CD8-positive, alpha-beta T cell (primary cell): ENCODE measurements at places on chromosomes 7 and 10.

DNA sequence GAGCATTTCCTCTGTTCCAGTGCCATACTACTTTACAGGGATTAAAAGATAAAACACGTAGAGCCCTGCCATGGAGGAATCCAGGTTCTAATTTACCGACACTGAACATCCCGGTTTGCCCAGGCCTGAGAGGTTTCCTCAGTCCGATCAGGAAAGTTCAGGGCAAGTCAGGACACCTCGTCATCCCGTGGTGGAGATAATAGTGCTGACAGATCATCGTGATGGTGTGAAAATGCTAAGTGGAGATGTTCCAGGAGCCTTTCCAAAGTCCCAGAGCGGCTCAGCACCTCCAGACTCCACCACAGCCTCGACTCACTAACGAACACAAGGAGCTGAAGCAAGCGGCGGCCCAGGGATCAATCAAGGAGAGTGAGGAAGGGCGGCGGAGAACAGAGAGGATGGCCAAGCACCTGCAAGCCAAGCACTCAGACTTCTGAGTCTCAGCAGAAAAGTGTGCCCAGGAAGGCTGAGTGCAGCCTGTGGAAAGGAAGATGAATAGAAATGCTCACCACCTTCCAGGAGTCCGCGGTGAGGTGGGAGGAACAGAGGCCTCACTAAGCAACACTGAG is 103.7 kb upstream of the VWC2 start:
- no peak for DNase-seq

DNA sequence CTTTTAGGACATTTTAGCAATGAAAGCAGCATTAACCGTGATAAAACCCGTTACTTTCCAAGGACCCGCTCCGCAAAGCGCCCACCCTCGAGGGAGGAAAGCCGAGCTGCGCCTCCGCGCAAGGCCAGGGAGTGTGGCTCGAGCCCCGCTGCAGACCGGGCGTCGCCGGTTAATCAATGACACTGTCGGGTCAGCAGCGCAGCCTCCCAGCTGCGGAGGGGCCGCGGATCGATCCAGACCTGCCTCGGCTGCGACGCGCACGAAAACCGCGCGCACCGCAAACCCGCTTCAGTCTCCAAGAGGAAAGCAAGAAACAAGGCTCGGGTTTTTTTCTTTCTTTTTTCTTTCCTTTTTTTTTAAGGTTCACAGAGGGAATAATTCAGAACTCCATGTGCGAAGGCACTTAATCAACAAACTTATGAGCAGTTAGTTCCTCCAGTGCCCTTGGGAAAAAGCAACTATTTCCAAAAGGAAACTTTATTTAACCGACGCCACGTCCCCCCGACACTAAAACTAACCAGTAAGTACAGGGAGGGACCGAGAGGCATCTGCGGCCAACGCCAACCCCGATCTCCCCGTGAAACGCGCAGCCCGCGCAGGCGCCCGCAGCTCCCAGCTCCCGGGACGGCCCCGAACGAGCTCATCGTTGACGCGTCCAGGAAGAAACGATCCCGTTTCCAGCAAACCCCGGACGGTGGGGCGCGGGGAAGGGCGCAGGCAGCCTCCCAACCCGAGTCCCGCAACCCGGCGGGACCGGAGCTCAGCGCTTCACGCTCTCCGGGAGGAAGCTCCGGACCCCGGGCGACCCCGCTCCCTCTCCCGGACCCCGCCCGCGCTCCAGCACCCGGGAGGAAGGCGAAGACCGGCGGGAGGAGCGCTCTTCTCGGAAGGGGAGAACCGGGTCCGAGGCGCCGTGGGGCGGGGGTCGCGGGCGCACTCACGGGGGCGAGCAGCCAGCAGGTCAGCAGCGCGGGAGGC is 598 bp downstream of the VIPR2 start:
- DNase-seq, result peak; percentile 21

- DNase-seq, result no peak
Measured at GRCh38 chr10:35794703-35795102, 152.6 kb upstream of the FZD8 start.

GRCh38 chr7:131795400-131795799 is 239.0 kb upstream of the PODXL start:
- no peak for DNase-seq

DNA sequence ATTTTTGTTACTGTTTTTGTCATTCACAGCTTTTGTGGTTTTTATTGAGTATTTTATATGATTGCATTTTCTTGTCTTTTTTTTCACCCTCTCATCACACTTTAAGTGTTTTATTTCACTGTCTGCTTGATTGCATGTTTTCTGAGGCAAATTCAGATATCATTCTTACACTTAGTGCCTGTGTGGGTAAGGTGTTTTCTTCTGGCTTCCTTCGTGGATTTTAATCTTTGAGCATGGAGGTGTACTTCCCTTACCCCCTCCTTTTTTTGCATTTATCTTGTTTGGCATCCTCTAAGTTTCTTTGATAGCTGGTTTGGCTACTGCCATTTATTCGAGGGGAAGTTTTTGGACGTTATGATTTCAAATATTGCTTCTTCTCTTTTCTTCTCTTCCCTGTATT is 127.9 kb downstream of the MLLT10 start:
- DNase-seq, result no peak

DNA sequence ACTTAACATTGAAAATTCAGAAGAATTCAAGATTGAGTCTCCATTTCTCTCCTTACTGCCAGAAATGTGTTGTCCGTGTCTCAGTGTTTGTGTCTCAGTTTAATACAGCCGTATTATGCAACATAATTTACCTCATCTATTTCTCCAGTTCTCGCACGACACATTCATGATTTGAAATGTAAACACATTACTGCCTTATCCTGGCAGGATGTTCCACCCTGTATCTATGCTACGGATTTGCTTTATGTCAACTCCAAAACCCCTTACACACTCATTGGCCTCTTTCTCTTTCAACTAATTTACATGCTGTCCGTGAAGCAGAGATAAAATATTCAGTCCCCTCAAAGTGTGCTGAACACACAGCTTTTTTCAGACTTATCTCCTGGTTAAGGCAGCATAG is 653.7 kb upstream of the SEMA3D start:
- DNase-seq, result no peak

- DNase-seq, result no peak
Measured at GRCh38 chr7:55538538-55538937, 33.8 kb downstream of the VOPP1 start.

- no peak for DNase-seq
Measured at GRCh38 chr7:37495574-37496184, 47.0 kb upstream of the ELMO1 start.

DNA sequence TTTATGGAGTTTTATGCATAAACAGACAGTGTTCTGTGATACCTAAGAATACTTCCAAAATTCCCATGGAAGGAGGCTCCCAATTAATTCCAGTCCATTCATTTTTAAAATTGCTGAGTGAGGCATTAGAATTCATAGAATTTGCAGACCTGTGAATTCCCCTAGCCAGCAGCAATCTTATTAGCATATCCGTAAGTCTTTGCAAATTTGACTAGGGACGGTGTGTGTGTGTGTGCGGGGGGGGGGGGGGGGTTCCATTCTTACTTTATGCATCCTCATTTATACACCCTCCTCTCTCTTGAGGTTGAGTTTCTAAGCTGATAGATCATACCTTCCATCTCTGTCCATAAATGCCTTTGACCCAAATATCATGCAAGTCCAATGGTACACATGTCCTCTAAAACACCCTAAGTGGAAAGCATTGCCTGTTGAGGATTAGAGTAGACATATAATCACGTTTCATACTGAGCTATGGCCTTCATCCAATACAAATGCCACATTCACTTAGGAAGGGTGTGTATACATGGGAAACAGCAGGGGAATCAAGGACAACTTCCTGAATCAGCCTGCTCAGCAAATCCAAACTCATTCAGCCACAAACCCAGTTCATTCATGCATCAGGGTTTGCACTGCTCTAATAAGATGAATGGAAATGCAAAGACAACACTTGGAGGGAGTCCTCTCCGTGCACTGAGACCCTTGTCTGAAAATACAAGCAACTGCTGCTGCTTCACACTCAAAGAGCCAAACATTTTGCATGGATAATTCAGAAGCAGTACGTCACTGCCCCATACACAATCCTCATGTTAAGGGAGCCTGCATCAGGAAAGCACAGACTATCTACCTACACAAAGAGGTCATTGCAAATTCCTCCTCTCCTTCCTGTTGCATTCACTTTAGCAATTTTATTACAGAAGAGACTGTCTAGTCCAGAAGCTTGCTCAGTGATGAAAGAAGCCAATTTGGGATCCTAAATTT is 350.8 kb downstream of the KCNMA1 start:
- DNase-seq, result no peak

DNA sequence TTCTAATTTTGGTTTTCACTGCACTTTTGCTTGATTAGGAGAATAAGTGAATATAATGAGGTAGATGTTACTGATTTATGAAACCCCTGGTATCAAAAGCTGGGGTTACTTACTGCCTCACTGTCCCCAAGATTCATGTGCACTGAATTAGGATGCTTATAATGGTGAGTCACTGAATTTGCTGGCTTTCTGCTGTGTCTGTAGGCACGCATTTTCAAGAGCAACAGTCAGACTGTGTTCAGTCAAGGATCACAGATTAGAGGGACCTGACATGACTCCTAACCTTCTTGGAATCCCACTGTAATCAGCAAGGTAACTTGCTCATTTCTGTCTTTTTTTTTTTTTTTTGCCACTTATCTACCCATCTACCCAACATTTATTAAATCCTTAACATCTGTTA is 59.7 kb downstream of the GPR85 start:
- no peak for DNase-seq

DNA sequence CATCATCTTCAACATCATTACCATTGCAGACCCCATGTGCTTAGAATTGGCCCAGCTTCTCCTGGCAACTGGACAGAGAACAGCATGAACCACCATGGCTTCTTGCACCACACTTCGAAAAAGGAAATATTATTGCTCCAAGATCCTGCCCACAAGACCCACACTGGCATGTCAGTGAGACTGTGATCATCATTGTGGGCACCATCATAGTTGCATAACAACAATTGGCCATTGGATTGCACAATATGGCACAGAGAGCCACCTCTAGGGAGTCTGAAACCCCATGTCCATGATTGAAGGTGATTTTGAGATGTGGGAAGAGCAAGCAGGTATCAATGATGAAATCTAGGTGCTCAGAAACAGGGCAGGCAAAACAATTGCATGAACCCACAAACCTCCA is 918.9 kb downstream of the GRID1 start:
- DNase-seq, result no peak

- DNase-seq, result no peak
Measured at GRCh38 chr10:27743012-27743876, 2.4 kb downstream of the MKX start.

- DNase-seq, result no peak
Measured at GRCh38 chr7:28853150-28853549, 105.0 kb downstream of the TRIL start.

DNA sequence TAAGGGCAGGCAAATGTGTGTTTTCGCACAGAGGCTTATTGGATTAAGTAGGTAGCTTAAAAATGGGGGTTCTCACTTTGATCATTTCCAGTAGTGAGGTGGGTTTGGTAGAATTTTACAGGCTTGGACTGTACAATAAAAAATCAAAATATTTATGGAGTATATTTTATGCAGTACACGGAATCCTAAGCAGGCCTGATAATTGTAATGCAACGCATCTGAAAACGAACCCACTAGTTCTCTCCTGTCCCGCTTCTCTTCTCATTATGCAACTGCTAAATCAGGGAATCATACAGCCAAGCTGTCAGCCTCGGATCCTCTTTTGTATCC is 377 bp upstream of the POLR1F start:
- DNase-seq, result no peak

DNA sequence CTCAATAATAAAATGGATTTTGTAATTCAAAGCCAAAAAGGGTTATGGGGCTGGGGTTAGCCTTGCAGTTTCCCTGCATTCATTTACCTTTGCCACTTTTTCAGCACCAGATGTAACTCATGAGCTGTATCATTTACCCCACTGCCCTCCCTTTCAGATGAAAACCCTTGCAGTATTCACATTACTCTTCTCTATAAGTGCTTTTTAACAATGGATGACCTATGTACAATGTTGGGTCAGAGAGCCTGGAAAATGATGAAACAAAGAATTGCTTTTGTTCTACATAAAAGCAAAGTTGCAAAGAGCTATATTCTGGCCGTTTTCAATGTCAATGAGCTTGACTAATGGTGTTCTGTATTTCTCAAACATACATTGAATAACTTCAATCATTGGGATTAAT is 189.7 kb downstream of the TMEM26 start:
- no peak for DNase-seq

DNA sequence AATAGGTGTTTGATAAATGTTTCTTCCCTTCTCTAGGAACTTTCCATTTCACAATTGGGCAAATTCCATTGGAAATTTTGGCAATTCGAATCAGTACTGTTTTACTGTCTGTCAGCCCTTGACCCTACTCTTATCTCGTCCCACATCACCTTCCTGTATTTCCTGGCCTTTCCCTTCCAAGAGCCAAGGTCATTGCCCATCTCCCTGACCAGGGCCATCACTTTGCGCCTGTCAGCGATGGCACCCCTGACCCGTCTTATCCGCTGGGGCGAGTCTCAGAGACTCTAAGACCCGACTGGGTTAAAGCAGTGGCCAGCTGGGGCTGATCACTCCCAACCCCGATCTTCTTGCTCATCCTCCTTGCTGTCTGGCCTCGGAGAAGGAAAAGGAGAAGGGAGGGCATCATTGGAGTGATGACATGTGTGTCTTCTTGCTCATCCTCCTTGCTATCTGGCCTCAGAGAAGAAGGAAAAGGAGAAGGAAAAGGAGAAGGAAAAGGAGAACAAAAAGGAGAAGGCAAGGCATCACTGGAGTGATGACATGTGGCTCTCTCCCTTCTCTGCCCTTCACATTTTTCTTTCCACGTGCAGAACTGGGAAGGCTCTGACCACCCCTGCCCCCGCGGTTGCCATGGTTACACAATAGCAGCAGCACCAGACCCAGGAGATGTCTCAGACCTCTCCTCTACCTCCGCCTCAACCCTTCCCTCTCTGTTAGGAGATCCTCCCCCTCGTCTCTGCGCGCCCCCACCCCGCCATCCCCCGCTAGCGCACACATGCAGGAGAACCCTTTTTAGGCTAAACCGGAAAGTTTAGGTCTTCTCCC is 2.0 kb downstream of the SEMA3D start:
- DNase-seq, result no peak

DNA sequence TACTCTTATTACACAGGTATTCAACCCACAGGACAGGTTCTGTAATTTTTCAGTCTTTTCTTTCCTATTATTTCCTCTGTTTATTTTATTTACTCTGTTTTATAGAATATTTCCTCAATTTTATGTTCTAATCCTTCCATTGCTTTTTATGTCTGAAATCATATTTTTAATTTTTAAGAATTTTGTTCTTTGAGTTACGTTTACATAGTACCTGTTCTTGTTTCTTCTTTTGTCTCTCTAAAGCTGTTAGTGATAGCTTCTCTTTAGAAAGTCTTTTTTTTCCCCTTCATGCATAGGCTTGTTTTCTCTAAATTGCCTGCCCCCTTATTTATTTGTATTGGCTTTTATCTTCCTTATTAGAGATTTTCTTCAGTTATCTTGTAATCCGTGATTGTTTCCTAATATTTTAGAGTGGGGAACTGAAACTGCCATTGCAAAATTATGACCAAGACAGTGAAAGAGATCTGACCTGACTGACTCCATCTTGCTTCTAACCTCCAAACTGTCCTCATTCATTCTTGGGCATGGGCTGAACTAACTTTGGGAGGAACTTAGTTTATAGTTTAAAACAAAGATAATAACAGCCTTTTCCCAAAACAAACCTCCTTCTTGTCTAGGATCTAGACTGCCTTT is 187.6 kb downstream of the PFKFB3 start:
- no peak for DNase-seq
